ENCODE measurements at places on chromosomes 7 and 10.

DNA sequence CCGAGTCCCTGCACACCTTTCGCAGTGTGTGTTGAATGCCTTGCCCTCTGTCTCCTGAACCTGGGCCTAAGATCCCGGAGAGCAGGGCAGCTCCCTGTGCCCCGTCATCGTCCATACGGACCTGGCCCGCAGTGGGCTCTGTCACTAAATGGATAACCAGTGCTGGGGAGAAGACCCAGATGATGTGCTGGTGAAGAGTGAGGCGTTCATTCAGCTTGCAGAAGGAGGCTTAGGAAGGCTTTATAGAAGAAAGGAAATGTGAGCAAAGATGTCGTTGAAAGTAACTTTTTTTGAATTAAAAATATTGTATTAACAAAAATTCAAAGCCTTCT, 34.4 kb downstream of the PFKFB3 start:
- no peak for DNase-seq

GRCh38 chr10:44890696-44891563, 20.2 kb upstream of the TMEM72 start:
- no peak for DNase-seq

DNA sequence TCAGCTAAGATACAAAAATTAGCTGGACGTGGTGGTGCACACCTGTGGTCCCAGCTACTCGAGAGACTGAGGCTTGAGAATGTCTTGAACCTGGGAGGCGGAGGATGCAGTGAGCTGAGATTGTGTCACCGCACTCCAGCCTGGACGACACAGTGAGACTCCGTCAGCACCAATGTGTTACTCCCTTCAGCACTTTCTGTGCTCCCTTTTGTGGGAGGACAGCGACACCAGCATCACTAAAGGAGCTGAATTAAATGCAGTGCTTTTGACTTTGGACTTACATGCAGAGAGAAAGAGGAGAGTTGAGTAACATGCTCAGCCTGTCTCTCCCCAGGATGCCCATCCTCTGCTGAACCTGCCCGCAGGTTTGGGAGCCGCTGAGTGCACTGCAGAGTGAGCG, 92.2 kb upstream of the RHEB start:
- DNase-seq = no peak

- no peak for DNase-seq
Observed at GRCh38 chr7:50836646-50837045, 54.0 kb upstream of the GRB10 start.

DNA sequence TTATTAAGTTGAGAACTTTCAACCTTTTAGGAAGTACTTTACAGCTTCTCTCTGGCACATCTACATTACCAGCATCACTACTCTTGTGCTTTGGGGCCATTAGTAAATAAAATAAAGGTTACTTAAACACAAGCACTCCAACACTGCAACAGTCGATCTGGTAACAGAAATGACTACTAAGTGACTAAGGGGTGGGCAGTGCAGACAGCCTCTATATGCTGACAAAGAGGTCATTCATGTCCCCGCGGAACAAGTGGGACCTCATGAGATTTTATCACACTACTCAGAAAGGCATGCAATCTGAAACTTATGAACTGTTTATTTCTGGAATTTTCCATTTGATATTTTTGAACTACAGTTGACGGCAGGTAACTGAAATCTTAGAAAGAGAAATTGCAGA, 111.3 kb upstream of the DNAJB12 start:
- no peak for DNase-seq

- peak; percentile 91 for DNase-seq
Observed at GRCh38 chr10:87861953-87862678, 1.2 kb downstream of the KLLN start.

GRCh38 chr7:77281780-77282478, 82.3 kb upstream of the FGL2 start:
- DNase-seq = no peak

Measured in activated T-helper 9 cell treated with anti-CD3 and anti-CD28 coated beads, Interleukin-2, amount 50 U/mL, for 16 hours (primary cell).